ENCODE measurements at places on chromosomes 5 and 9.

DNA sequence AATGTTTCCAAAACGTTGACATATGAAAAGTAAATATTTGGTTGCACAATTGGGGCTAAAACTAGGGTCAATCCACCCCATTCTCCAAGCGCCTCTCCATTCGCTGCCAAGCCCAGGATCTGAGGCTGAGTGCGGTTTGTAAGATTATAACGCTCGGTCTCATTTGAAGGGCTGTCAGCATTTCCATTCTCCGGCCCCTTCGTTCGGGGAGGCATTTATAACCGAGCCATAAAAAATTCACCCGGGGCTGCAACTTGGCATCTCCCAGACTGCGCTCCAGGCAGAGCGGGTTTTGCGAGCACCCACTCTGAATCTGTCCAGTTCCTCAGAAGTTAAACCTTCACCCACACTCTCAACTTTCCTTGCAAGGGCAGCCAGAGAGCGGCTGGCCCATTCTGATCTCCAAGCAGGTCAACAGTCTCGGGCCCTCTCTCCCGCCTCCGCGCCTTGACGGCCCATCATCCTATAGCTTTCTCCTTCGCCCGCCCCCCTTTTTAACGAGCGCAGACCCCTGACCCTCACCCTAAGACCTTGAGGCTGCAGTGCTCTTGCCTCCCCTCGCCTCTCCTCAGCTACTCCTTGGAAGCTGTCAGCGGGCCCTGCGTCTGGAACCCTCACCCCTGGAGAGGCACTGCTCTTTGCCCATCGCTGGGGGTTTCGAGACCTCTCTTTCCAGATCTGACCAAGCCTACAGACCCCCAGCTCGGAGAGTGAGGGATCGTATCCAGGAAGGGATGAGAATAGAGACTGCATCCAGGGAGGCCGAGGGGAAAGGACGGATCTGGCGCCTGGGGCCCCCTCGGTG lies 1.1 kb downstream of the SLIT3 start:
- no peak for DNase-seq

DNA sequence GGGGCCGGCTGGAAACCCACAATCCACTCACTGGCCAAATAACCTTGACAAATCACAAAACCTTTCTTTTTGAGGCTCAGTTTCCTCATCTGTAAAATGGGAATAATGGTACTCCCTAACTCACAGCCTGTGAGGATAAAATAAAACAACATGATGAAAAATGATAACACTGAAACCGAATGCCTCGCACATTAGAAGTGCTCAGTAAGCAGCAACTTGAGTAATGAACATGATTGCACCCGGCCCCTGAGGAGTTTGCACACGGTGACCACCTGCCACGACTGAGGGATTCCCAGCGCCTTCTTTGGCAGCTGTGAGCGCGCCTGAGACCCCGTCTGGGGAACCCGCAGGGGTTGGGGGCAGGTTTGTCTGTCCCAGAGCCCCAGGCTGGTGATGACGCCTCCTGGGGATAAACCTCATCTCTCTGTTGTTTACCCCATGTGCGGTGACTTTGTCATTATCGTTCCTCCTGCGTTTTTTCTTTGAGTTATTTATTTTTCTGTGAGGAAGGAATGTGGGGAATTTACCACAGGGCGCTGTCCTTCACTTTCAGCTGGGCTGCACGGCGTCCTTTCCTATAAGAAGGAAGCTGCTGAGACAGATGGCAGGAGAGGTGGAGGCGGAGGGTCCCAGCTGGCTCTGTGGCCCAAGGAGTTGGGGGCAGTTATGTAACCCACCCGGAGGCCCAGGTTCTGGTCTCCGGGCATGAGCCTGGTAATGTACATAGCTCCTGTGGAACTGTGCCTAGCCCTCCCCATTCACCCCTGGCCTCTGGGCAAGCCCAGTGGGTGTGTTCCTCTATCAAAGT lies 3.0 kb upstream of the SYNPO start:
- no peak for DNase-seq

DNA sequence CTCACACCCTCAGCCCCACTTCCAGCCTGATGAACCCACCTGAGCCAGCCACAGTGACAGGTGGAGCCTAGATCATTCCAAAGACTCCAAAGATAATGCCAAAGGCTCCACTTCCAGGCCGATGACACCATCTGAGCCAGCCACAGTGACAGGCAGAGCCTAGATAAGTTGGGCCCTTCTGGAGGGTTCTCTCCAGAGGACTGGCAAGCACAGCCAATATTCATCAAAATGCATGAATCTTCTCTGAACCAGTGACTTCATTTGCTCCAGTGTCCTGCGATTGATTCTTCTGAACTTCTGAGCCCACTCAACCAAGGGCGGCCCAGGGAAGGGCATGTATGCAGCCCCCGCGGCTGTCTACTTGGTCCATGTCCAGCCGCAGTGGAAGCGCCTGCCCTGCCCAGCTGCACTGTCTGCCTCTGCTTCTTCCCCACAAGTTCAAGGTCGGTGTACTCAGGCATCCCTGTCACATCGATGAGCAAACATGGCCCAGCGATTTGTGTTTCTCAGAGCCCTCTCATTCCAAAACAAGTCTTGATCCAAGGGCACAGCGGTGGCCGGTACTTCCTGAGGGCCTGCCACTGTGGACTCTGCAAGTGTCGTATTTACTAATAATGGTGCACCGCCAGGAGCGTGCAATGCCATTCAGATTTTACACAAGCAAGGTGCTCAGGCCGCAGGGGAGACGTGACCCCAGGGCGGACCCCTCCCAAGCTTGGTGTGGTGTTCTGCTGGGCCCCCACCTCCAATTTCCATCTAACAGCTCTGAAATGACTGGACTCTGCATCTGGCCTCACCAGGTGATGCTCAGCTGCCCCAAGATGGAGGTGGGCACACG lies 107.0 kb downstream of the VAV2 start:
- no peak for DNase-seq

- no peak for DNase-seq
Measured at GRCh38 chr5:59354811-59355210, 538.7 kb downstream of the PDE4D start.

- DNase-seq: peak; percentile 78
Measured at GRCh38 chr5:153964880-153965645, 73.6 kb downstream of the FAM114A2 start.

DNA sequence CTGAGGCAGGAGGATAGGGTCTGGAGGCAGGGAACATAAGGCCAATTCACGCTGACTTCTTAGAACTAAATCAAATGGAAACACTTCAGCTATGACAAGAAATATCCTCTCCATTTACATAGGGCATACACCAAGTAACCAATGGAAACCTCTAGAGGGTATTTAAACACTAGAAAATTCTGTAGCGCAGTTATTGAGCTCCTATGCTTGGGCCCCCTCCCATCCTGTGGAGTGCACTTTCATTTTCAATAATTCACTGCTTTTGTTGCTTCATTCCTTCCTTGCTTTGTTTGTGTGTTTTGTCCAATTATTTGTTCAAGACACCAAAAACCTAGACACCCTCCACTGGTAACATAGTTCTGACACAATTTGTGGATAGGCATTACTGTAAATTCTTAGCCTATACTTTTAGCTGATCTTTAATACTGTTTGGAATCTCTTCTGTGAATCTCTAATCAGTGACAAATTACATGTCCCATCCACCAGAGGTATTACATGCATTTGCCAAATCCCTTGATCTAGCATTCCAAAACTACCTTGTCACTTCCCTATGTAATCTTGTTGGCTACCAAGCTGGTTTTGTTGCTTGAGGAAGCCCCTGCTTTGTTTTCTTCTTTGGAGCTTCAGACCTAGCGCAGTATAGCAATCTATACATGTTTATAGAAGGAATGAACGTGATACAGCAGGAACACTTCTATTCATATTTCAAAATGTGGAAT lies 61.6 kb downstream of the ST8SIA4 start:
- no peak for DNase-seq

DNA sequence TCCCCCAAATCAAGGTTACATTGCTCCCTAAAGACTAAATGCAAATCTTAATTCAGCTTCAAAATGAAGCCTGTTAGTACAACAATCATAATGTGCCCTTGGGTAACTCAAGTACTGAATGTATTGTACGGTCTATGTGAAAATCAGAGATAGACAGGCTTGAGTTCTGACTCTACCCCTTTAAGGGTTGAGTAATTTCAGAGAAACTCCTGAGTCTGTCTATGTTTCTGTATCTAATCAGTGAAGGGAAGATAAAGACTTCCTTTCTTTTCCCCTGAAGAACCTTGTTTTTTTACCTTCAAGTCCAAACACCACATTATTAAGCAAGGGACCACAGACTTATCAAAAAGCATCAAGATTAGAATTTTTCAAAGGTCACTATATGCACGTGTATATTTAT lies 108.2 kb downstream of the MPDZ start:
- no peak for DNase-seq

DNA sequence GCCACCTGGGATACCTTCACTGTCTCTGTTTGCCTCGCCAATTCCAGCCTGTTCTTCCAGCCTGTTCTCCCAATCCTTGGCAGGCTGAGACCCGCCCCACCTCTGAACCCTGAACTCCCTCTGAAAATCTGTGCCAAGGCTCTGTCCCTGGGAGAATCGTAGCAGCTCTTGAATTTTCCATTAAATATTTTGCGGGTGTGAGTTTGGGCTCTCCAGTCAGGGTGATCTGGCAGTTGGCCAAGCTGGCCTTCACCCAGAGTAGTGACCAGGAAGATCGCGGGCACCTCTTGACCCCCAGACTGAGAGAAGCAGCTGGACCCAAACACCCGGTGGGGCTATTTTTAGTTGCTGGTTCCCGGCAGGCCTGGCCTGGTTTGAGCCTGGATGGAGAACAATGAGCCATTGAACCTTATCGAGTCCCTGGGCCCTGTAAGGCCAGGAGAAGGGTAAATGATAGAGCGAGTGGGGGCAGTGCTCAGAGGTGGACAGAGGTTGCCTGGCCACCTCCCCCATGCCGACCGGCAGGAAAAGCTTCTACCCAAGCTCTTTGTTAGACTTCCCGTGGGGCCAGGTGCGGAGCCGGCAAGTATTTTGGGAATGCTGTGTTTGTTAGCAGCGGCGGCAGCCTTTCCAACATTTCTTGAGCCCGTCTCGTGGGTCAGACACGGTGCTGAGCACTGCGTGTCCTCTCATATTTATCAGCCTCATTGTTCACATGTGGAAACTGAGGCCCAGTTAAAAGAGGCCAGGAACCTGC lies 146.2 kb downstream of the RGS3 start:
- no peak for DNase-seq

DNA sequence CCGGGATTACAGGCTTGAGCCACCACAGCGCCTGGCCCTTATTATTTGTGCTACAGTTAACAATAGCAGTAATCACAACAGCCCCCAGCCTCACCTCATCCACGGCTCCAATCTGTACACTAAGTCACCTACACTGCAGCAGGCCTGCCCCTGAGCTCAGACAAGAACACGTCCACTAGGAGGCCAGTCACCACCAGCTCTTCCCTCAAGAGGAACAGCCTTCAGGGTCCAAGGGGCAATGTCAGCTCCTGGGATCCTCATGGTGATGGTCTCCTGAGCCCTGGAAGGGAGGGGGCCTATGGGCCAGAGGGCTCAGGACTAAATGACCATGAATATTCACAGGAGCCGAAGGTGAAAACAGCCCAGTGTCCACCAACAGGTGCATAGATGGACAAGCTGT lies 67.7 kb downstream of the VAV2 start:
- no peak for DNase-seq

DNA sequence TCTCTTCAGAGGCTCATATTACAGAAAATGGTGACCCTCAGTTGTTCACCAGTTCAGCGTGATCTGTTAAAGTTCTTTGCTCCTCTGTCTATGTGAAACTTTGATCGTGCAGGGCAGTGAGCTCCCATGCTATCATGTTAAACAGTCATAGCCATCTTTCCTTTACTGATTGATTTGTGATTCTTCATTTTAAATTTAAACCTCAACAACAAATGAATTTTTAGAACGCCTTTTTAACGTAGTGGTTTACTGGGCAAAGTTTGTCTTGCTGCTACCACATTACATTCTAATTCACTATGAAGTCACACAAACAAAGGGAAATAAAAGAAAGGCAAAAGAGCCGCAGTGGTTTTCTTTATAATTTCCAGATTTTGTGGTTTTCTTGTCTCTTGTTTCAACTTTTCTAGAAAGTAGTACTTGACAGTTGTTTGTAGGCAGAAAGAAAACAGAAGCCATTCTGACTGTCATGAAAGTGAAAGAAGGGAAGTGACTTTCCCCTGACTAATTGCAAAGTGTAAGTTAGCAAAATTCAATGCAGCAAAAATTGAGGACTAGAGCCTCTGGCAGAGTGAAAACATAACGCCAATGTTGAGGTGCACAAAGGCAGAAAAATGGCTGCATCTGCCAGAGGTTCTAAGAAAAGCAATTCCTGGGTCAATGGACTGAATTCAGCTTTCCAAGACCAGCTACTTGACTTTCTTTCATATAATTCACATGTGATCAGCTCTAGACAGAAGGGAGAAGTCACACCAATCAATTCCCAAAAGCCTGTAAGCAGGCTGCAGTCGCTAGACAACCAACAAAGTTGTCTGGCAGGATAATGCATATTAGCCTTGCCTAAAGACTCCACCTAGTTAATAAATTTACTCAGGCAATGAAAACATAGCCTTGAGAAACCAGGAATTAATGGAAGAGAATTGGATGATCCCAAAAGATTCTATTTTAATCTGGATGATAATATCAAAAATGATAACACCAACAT lies 7.1 kb upstream of the IFNA6 start:
- no peak for DNase-seq

- no peak for DNase-seq
Measured at GRCh38 chr5:72106817-72107130, 501 bp upstream of the MAP1B start.

DNA sequence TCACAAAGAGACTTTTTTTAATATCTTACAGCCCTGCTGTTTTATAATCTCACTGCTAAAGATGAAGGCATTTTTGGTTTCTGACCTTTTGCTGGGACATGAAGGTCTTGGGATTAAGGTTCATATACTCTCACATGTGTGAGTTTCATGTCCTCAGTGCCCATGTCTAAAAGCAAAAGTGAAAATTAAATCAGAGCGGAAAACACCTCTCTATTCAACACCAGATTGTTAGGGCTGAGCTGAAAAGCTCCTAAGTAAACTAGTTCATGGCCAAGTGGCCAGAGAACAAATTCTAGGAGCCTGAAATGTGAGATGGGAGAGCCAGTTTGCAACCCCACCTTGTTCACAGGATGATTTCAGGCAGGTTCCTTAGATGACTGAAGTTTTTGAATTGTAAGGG lies 110.9 kb downstream of the GRIA1 start:
- no peak for DNase-seq

DNA sequence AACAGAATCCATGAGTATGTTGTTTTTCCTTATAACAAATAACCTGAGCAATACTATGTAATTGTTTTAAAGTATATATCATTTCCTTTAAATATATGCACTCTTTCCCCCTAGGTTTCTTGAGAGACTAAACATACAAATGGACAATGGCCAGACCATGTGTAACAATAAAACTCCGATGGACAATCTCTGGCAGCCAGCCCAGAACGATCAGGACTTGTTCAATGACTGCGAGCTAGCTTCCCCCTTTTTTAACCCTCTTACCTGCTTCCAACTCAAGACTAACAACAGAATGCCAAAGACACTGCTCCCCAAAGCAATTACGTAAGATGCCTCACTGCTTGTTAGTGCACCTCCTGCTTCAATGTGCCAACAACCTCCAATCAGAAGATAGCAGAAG lies 94.9 kb downstream of the HTR4 start:
- DNase-seq: no peak

DNA sequence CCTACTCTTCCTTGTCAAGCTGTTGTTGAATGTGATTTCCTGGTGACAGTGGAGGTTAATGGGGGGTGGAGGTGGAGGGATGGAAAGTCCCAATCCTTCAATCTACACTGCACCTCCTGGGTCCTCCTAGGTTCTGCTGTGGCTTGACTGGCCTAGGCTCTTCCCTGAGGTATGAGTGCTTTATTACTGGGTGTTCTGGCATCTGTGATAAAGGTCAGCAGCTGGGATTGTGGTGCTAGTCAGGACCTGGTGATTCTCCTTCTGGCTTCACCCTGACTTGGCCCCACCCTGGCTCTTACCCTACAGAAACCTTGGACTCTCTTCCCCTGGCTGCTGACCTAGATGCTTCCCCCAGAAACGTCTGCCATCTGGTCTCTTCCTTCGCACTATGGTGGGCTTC lies 194.3 kb downstream of the ARHGEF28 start:
- DNase-seq: no peak

Measured in HEK293T (cell line).